ENCODE measurements at places on chromosomes 1 and 21.

DNA sequence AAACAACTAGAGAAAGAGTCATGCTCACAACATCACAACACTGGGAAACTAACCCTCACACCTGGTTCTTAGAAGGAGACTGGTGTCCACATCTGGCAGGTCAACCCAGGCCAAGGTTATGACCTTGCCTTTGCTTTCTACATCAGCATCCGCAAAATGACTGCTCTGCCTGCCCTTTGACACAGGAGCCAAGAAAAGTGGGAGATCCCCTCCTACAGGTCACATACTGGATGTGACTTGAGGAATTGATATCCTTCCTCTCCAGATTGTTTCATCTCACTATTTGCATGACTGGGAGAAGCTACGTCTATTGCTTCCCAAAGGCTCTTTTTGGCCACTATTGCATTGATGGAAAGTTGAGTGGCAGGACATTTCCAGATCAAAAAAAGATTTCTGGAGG, 115.5 kb downstream of the MIS18A start:
- DNase-seq = no peak

GRCh38 chr1:229334716-229335115, 8.1 kb downstream of the CCSAP start:
- no peak for DNase-seq

- DNase-seq = no peak
These were observed 378.9 kb downstream of the BRINP3 start for GRCh38 chr1:190098756-190099155.

DNA sequence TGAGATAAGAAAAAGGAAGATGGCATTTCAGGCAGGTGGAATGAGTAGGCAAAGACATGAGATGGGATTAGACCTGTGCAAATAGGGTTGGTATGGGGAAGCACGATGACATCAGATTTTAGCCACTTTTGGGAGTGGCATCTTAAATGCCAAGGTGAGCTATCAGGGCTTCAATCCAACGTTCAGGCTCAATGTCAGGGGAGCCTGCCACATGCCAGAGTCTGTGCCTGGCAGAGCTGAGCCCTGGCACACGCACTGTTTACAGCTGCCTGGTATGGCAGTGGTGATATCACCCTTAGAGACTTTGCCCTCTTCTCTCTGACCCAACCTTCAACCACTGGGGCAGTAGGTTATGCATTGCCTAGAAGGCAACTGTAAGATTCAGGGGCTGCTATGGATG, 1.1 kb upstream of the GUCA2B start:
- no peak for DNase-seq

DNA sequence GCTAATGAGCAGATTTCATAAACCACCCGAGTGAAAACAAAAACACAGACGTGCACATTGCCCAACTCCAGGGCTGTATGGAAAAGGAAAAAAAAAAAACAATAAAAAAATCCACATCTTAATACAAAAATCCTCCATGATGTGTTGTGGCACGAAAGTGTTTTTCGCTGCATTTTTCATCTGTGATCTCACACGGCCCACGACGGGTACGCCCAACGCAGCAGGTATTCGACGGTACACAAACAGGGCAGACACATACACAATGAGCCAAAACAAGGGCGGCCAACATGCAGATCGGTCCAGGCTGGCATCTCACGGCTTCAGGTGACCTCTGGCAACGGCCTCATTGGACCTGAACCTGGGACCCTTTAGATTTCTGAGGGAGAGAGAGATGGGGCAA, 31.1 kb downstream of the CASZ1 start:
- no peak for DNase-seq

DNA sequence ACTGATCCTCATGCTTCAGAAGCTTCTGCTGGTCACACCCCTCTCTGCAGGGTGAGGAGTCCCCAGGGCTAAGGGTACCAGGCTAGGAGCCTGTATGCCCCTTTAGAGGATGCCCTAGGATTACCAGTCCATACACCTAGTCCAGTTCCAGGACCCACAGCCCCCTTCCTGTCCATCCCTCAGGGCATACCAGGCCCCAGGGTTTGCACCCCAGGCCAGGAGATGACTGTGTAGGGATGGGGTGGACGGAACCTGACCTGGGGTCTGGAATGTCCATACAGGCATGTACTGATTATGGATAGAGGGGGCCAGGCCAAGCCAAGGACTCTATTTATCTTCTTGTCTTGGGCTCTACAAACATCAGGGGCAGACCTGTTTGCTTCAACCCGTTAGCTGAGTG, 34.9 kb downstream of the TRIM67 start:
- DNase-seq = no peak

DNA sequence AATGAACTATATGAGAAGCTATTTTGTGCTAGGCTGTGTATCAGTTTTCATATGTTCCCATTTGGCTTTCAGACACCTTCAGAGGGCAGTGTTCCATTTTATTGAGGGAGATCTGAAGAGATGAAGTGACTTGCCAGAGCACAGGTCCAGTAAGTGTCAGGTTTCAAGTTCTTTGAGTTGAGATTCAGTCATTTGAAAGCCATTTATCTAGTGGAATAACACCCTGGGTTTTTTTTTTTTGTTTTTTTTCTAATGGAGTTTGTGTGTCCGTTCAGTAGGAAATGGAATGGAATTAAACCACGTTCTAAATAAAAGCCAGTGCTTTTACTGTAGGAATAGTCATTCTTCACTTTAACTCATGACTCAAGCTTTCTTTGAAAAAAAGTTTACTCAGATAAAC, 652.9 kb upstream of the USP24 start:
- no peak for DNase-seq

DNA sequence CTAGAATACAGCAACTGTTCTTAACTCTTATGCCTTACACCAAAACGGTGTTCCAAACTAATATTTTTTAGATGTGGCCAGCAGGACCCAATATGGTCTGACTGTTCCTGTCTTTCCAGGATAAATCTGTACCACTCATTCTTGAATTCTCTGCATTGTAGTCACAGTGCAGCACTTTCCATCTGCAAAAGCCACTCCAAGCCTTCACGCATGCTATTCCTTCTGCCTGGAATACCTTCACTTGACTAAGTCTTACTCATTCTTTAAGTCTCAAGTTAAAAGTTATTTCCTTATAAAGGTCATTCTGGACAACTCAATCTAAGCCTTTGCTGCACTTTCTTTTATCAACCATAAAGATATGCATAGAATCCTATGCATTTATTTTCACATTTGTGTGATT, 1194.5 kb downstream of the PLA2G4A start:
- DNase-seq = no peak

DNA sequence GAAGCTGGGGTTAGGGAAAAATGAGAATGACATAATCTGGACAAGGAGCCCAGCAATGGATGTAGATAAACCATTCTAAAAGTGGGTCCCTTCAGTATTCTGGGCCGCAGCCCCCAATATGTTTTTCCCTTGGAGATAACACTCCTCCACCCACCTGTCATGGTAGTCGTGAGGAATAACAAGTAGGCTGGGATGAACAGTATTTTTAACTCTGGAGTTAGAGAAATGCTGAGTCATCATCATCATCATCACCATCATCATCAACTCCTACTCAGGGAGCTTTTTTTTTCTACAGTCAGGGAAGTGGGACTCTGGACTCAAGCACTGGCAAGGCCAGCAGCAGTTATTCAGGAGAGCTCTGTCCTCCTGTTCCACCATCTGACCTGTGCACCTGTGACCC, 12.8 kb downstream of the CADM3 start:
- no peak for DNase-seq

DNA sequence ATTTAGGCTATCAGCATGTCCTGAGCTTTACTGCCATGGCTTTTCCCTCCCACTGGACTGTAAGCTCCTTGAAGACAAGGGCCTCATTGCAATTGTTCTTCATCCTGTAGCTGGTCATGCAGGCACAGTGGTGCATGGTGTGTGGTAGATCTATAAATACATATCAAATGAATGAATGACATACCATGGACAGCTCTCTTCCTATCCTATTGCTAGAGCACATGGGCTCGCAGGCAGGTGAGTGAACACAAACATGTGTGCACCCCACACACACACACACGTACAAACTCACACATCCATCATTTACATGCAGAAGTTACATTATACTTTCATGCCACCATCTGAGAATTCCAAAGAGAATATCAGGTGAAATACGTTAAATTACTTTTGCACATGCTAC, 172.9 kb upstream of the RUNX1 start:
- no peak for DNase-seq

- DNase-seq = no peak
These were observed 4.1 kb downstream of the RBP7 start for GRCh38 chr1:10001016-10001665.

DNA sequence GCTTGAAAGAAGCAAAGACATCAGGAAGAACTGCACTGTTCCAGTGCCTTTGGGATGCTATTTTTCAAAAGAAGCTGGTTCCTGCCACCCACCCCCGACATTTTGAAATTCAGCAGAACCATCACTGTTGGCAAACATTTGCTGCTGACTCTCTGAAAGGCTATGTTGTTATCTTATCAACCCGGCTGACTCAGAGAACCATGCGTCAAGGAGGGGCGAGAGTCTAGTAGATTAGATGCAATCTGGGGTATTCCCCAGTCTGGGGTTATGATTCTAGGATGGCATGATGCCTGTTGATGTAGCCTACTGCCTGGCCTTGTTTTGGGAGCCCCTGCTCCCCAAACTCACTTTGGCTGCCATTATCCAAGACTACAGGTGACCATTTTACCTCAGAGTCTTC, 267.8 kb upstream of the RUNX1 start:
- DNase-seq = no peak

- no peak for DNase-seq
These were observed 3.5 kb upstream of the PHC2 start for GRCh38 chr1:33434363-33434750.

- DNase-seq = no peak
These were observed 512.2 kb downstream of the LTN1 start for GRCh38 chr21:28480470-28480869.

DNA sequence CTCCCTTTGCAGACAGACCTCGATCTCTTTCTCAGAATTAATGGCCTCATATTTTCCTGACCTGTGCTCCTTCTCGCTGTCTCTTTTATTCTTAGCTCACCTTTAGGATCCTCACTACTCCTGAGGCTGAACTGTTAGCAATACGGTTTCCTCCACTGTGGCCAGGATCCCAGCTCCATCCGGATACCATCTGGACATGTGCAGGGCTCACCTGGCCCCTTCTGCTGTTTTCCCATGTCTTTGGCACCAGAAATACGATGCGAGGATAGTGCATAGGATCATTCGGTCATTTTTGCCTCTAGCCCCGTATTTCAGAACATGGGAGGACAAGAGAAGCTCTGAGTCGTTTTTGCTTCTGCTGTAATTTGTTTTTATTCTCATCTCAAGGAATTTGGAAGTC, 108.5 kb upstream of the KIF26B start:
- no peak for DNase-seq

- no peak for DNase-seq
These were observed 1.8 kb downstream of the ELAPOR1 start for GRCh38 chr1:109115685-109116084.

DNA sequence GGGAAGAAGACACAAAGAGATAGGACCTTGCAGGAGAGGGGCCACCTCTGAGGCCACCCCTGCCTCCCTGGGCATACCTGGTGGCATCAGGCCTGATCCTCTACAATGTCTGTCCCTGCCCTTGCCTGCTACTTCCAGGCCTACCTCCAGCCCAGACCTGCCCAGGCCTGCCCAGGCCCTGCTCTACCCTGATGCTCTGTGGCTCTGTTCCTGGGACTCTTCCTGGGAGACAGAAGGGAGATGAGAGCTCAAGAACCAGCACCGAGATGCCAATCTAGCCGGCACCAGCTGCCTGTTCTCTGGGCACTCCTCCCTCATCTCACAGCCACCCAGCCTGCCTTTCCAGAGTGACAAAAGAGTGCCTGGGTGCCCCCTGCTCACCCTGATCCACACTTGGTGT, 2.7 kb downstream of the CELF3 start:
- DNase-seq = no peak

DNA sequence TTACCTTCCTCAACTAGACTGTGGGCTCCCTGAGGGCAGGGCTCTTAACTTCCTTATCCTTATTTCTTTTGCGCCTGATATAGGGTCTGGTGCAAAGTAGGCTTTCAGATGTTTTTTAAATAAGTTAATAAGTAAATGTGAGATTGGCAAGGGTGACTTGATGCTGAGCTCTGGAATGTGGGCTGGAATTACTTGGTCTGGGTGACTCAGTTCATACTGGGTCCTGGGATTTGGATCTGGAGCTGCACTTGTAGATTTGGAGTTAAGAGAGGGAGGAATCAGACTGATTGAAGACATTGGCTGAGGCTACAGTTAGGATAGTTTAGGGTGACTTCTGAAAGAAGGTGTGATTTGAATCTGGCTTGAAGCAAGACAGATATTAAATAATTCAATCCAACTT, 190.9 kb downstream of the GIPC2 start:
- no peak for DNase-seq

DNA sequence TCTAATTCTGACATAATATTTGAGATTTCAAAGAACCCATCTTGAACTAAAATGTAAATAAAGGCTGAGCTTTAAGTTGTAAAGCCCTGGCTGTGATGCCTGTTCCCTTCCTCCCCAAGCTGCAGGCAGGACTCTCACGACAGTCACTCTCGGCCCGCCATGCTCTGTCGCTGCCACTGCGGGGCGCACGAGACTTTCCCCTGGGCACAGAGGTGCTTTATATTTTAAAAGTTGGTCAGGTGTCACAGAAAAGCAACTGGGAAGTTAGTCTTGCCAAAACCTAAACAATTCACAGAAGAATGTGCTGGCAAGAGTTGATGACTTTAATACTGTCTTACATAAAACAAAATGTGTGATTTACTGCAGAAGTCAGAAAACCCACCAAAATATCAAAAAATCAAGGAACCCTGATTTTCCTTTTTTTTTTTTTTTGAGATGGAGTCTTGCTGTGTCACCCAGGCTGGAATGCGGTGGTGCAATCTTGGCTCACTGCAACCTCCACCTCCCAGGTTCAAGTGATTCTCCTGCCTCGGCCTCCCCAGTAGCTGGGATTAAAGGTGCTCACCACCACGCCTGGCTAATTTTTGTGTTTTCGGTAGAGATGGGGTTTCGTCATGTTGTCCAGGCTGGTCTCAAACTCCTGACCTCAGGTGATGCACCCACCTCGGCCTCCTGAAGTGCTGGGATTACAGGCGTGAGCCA, 10.7 kb downstream of the LRRC47 start:
- DNase-seq = no peak

GRCh38 chr21:35585878-35586277, 474.4 kb downstream of the SETD4 start:
- DNase-seq = no peak

DNA sequence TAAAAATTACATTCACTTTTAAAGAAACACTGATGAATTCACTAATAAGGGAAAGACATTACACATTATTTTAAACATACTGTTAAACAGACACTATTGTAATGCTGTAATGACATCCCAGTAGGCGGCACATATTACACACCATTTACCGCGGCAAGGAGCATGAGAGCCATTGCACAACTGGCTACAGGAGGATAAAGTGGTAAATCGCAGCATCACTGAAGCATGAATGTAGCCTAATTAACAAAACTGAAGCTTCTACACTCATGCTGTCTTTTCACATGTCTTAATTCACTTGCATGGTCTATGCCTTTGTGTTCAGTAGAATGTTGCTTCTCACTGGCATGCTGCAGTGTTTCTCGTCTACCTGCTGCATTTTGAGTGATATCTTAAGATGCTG, 1046.0 kb downstream of the MRPL39 start:
- no peak for DNase-seq

Measured in CD4-positive, alpha-beta T cell treated with Interleukin-4 for 1 hour (primary cell).